KG1 (cell line): ENCODE measurements at places on chromosomes 5 and 9.

GRCh38 chr9:97906236-97906831 is 16.0 kb downstream of the TRMO start:
- DNase-seq: peak; percentile 54

- DNase-seq: no peak
Measured at GRCh38 chr5:114346181-114346580, 15.7 kb upstream of the KCNN2 start.

DNA sequence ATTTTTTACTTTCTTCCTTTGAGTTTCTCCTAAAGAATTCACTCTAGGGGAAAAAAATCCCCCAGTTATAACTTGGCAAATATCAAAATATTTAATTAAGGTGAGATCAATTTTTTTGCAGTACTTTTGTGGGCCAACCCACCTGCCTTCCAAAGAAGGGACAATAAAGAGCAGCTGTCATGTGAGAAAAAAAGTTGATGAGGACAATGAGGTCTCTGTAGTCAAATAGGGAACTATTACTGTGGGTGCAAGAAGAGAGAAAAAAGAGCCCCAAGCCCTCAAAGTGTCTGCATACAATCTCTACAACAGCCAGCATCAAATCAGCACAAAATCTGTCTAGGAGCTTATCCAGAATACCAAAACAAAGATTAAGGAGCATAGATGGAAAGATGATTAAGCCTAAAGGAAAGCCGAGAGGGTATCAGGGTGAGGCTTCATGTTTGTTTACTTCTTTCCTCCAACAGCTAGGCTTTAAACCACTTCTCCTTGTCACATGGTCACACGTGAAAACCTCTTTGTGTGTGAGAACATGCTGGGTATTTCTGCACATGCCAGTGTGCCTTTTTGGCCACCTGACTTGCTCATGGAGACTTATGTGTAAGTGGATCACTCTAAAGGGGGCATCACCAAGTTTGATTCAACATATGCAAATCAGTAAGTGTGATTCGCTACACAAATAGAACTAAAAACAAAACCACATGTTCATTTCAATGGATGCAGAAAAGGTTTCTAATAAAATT is 19.2 kb upstream of the FYB1 start:
- DNase-seq: no peak

GRCh38 chr5:154421868-154422267 is 23.9 kb upstream of the SAP30L start:
- no peak for DNase-seq

- no peak for DNase-seq
Measured at GRCh38 chr5:149166591-149167100, 25.4 kb downstream of the ABLIM3 start.

- DNase-seq: no peak
Measured at GRCh38 chr5:124524552-124525232, 221.7 kb downstream of the ZNF608 start.

DNA sequence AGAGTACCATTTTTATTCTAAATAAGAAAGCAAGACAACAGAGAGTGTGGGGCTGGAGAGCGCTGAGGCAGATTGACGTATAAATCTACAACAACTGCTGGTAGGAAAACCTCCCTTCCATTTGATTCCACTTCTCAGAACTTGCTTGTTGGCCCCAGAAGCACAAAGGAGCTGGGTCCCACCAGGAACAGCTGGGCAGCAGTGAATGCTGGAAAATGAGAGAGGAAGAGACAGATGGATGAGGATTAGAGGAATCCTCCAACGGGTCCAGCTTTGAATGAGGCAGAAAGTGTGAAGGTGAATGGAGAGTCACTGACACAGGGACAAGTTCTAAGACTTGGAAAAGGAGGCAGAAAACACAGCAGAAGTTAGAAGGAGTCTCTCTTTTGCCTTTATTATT is 14.8 kb downstream of the TAS2R1 start:
- DNase-seq: no peak

DNA sequence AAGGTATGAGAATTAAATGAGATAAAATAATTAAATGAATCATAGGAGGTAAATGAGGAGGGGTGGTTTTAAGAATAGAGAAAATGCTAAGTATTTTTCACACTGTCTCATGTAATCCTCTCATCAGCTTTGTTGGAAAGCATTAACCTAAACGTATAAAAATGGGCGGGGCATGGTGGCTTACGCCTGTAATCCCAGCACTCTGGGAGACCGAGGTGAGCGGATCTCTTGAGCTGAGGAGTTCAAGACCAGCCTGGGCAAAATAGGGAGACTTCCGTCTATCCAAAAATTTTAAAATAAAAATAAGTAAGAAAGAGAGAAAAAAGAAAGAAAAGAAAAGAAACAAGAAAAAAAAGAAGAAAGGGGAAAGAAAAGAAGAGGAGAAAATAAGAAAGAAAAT is 1.9 kb upstream of the RFK start:
- DNase-seq: no peak

GRCh38 chr5:1172670-1173404 is 28.6 kb upstream of the SLC6A19 start:
- DNase-seq: no peak

DNA sequence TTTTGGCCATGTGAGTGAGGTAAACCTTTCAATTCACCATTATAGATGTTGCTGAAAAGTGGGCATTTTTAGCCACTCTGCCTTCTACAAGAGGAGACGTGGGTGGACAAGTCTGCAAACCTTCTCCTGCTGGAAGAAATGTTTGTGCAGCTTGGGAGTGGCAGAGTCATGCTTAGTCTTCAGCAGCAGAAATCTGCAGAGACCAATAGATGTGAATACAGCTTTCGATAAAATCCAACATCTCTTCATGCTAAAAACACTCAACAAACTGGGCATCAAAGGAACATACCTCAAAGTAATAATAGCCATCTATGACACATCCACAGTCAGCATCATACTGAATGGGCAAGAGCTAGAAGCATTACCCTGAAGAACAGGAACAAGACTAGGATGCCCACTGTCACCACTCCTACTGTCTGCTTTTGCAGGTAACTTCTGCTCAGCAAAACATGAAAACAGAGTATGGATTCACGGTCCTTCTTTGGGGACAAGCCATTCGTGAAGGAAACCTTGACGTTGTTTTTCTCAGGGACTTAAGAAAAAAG is 91.3 kb downstream of the RALGPS1 start:
- no peak for DNase-seq

GRCh38 chr9:76657265-76657664 is 107.0 kb upstream of the PCA3 start:
- no peak for DNase-seq

DNA sequence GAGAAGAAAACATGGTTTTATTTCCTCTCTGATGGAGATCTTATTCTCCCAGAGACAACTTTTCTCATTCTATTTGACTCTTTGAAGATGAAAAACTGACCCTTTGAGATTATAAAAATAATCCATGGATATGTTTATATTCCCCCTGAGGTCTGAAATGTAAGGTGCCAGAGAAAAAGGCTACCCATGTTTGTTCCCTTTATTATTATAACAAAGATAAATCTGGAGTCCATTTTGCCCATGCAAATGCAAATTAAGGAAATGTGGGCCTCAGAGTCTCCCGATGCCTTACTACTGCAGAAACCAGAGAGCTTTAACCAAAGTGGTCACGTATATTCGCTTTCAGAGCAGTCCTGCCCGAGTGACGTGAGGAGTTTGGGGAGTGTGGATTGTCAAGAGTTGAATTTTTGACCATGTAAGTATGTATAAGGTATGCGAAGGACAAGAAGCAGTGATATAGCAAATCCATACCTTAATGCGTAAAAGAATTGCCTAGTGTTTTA is 312.5 kb downstream of the RASEF start:
- DNase-seq: no peak

DNA sequence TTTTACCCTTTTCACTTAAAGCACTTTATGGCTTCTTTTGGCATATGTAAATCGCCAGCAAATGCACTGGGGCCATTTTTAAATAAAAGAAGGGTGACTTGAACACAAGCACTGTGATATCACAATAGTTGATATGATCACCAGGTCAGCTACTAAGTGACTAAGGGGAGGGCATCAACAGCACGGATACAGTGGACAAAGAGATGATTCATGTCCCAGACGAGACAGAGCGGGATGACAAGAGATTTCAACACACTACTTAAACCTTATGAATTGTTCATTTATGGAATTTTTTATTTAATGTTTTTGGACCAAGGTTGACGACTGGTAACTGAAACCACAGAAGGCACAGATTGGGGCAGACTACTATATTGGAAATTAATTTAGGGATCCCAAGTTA is 54.1 kb downstream of the RORB start:
- DNase-seq: no peak

- DNase-seq: no peak
Measured at GRCh38 chr5:106680330-106680729, 990.4 kb downstream of the EFNA5 start.

DNA sequence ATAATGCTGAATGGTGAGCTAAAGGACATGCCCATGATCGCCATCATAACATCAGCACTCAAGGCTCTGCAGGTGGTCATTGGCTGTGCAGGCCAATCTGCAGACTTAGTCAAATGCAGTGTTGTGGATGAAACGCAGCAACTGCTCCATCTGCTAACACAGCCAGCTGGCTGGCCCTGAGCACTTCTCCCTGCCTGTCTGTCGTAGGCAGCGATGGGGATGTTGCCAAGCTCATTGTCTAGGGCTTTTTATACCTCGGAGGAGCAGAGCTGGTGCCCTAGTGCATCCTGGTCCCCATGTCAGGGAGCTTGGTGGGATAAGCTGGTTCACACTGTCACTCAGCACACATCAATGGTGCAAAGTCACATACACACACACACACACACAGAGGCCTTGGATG is 189.4 kb downstream of the TENT4A start:
- DNase-seq: no peak

DNA sequence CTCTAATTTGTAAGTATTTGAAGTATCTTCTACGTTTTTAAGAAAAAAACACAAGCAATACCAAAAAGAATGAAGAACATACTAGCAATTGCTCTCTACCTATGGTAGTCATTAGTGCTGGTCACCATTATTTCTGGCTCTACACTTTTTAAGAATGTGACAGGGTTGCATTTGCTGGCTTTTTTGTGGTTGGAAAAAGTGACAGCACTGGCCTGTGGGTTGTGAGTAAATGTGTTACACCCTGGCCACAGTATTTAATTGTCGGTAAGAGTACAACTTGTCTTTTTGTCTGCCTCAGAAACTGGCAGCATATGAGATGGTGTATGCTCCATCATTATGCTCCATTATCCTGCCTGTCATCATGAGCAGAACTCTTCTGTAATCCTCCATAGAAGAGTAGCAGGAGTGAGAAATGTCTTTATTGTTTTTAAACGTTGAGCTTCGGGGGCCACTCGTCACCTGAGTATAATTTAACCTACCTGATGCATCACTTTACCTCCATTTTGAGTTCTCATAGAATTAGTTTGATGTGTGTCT is 449.8 kb downstream of the ISL1 start:
- no peak for DNase-seq

DNA sequence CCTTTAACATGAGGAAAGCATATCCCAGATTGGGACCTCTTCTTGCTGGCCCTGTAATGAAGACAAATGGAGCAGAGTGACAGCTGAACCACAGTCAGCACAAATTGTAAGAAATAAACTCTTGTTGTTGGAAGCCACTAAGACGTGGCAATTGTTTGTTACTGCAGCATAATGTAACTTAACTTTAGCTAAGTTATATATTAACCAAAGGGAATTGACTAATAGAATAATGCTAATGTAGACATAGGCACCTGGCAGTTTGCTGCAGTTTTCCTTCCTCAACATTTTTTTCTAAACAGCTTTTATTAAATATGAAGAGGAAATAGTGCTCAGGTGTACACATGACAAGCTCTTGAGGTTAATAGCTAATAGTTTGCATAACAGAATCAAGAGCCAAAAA is 300.7 kb upstream of the SLC30A5 start:
- no peak for DNase-seq

GRCh38 chr5:134651531-134651930 is 2.9 kb downstream of the SEC24A start:
- no peak for DNase-seq

DNA sequence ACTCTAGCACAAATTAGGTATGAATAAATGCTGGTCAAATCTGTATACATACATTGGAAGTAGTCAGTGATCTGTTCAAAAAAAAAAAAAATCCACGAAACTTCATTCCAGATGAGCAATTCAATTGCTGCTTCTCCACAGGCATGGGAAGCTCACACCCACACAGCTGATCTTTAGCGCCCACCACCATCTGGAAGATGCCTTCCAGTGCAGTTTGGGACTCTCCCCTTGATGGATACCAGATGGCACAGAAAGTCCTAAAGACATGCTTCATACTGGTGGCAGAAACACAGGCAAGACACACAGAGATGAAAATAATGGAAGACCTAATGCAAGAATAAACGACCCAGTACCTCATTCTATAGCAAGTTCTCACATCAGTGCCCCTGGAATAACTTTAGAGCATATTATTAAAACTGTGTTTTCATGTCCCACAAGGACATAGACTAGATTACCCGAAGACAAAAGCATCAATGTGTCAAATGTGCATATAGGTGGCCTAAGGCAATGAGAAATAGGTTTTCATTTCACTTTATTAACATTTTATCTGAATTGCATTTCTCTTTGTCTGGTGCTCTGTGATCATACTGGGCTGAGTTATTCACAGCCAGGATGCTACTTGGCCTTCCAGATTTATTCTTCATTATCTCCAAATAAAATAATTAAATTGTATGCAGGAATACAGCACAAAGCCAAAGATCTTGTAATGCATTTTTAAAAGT is 135.4 kb upstream of the TAS2R1 start:
- DNase-seq: no peak

- DNase-seq: no peak
Measured at GRCh38 chr5:50441493-50441955, 436 bp upstream of the EMB start.

DNA sequence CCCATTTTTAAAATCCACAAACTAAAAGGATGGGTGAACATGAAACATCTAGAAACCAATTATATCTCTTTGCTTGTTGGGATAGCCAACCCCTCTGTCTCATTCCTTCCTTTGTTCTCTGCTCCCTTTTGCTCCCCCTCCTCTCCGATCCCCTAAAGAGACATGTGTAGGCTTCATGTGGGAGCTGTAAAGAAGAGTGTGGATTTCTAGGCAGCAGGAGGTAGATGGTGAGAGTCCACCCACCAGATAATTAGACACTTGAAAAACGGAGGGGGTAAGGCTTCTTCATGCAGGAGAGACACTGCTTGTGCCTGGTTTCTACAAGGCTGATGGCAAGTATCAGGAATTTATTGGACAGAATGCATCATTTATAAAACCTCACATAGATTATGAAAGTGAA is 27.3 kb upstream of the CFAP157 start:
- DNase-seq: no peak

GRCh38 chr5:136079195-136079985 is 50.6 kb downstream of the TGFBI start:
- DNase-seq: no peak

DNA sequence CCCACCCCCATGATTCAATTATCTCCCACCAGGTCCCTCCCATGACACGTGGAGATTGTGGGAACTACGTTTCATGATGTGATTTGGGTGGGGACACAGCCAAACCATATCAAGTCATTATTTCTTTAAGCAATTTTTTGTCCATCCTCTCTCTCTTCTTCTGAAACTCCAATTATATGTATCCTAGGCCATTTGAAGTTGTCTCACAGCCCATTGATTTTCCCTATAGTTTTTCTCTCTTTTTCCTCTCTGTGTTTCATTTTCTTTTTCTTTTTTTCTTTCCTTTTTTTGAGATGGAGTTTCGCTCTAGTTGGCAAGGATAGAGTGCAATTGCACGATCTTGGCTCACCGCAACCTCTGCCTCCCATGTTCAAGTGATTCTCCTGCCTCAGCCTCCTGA is 101.9 kb upstream of the CXCL14 start:
- DNase-seq: no peak

GRCh38 chr9:99595796-99596195 is 225.9 kb upstream of the NR4A3 start:
- no peak for DNase-seq

- no peak for DNase-seq
Measured at GRCh38 chr5:81950996-81951395, 20.8 kb upstream of the ATG10 start.
